GF-D8 (cell line): ENCODE measurements at places on chromosomes 12 and 14.

GRCh38 chr12:89236748-89237383 is 115.4 kb downstream of the DUSP6 start:
- DNase-seq: peak; percentile 22

DNA sequence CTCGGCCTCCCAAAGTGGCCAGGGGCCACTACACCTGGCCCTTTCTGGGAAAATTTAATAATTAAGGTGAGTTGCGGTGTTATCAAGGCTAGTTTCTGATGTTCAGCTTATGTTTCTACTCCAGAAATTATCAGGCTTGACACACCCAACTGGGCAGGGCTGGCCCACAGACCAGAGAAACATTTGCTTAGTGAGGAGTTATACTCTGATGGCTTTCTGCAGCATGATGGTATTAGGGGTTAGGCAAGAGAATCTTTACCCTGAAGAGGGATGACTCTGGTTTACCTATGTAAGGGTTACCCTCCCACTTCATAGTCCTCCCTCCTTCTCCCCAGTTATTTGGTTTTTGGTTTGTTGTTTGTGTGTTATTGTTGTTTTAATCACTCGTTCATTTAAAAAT is 24.5 kb upstream of the HECTD1 start:
- DNase-seq: no peak

GRCh38 chr14:104787736-104788135 is 7.8 kb downstream of the AKT1 start:
- DNase-seq: no peak

GRCh38 chr12:132517740-132518100 is 27.8 kb downstream of the FBRSL1 start:
- DNase-seq: no peak

GRCh38 chr12:47591795-47592194 is 114.0 kb downstream of the RPAP3 start:
- no peak for DNase-seq

- no peak for DNase-seq
These were observed 72.1 kb downstream of the PLEKHA5 start for GRCh38 chr12:19201661-19202060.

DNA sequence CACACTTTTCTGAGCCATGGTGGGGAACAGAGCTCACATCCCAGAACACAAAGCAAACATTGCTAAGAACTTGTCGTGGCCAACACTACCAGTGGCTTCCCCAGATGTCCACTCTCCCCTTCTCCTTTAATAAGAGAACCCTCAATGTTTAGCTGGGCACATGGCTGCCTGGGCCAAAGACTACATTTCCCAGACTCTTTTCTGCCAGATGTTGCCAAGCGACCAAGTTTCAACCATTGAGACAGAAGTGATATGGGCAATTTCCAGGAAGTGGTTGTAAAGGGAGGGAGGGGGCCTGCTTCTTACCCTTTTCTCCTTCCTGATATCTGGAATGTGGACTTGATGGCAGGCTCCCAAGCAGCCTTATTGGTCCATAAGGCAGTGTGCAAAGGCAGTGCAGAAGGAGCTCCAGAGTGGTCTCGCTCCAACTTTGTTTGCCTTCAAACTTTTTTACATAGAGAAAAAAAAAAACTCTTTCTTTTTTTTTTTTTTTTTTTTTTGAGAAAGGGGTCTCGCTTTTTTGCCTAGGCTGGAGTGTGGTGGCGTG is 24.9 kb upstream of the JDP2 start:
- no peak for DNase-seq

- no peak for DNase-seq
These were observed 150.0 kb upstream of the SYT10 start for GRCh38 chr12:33589576-33590114.

- DNase-seq: no peak
These were observed 16.2 kb downstream of the KRT80 start for GRCh38 chr12:52175371-52176350.

- DNase-seq: no peak
These were observed 376.1 kb upstream of the SFSWAP start for GRCh38 chr12:131334835-131335234.

DNA sequence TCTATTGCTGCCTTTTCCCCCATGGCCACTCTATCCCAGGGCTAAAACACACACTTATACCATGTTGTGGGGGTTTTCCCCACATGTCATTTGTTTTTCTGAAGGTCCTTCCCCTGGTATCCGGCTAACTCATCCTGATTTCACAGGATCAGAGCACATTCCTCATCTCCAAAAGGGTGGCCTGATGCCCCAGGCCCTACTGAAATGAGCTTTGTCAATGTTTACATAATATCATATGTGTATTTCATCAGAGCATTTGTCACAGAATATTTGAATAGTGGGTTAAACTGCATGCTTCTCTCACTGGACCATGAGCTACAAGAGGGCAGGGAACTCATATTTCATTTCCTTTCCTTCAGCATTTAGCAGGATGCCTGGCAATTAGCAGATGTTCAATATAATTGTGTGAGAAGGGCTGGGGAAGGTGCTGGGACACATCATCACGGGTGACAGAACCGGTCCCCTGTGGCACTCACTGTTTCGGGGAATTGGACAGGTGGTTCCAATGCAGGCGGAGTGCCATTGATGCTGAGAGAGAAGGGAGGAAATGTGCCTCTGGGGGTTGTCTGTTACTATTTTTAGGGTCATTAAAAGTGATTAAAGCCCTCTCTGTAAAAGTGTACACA is 26.8 kb downstream of the EMP1 start:
- DNase-seq: no peak

- DNase-seq: no peak
These were observed 451.8 kb upstream of the TBX3 start for GRCh38 chr12:115135800-115136211.

DNA sequence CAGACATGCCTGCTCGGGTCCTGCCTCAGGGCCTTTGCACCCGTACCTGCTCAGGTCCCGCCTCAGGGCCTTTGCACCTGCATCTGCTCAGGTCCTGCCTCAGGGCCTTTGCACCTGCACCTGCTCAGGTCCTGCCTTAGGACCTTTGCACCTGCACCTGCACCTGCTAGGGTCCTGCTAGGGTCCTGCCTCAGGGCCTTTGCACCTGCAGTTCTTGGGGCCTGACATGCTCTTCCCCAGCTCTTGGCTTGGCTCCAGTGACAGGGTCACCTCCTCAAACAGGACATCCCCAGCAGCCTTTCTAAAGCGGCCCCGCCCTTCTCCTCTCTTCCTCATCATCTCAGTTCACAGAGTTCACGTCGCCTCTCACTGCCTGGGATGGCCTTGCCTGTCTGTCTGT is 54.9 kb upstream of the NCOR2 start:
- no peak for DNase-seq

DNA sequence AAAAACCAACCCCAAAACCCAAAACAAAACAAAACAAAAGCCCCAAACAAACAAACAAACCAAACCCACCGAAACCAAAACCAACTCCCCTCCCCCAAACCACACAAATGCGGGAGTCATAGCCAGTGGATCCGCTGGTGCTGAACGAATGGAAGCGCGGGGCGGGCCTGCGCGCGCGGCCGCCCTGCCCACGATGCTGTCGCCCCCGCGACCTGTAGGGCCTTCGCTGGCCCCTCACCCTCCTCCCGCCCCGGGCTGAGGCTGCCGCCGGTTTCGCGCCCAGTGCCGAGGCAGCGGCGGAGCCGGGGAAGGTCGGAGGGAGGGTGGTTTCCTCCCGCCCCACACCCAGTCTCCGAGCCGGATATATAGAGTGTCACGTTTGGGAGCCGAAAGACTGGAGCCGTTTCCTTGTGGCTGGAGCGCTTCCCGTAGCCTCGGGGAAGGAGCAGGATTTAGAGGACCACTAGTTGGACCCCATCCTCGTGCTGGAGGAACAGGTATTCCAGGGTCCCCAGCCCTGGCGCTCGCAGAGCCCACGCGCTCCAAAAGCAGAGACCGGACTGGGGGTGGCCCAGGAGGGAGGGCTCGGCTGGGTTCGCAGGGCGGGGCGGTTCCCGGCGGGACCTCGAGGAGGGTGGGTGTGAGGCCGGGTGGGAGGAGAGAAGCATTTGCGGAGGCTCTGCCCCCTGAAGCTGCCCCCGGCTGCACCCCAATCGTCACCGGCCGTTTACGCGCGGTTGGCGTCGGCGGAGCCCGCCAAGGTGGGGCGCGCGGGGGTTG is at the start of gene FAR2:
Gene FAR2 (plus strand): TSS at position 368 of the 780 bp plus-strand sequence. CDS start 121,172 bp downstream, outside the sequence.
- DNase-seq: peak; percentile 51

- no peak for DNase-seq
These were observed 37.9 kb upstream of the SLC38A2 start for GRCh38 chr12:46410495-46410894.

DNA sequence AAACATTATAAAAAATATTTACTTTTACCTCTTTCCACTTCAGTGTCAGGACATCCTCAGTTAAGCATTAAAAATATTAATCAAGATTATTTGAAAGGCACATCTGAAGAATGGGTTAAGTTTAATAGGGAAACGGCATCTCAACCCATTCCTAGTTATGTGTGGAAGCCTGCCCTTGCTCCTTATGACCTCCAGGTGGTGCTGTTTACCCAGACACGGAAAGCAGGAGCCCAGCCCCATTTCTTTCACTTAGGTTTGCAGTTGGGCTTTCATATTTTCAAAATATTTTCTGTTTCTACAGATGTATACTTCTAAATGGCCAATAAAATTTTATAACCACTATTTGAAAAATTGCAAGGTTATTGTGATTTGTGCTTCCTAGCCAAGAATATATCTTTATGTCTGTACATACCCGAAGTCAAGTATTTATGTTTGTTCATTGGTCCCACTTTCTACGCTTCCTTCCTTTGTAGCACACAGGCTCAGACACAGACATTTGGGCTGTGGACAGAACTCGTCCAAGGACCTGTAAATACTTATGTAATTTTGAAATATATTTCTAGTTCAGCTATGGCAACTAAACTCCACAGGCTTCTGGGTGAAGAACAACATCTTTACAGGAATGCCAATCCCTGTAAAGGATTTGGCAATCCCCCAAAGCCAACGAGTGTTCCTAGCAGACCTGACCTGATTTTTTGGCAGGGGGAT is 247.1 kb downstream of the AKAP6 start:
- DNase-seq: no peak

DNA sequence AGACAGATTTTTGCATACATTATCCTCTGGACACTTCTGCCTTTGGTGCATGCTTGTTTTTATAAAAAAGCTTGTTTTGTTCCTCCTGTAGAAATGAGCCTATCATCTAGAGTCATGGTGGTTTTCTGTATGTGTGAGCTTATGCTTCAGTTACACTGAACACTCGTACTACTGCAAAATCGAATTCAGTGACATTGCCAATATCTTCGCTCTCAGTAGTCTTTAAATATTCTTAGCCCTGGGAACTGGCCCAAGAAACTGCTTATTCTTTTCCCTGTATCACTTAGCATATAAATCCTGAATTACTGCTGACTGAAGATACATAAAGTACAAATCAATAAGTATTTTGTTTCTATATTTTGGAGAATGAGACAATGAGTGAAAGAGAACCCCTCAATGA is 70.5 kb downstream of the RGS6 start:
- DNase-seq: no peak

- no peak for DNase-seq
These were observed 266.4 kb downstream of the LRFN5 start for GRCh38 chr14:41872931-41873685.

GRCh38 chr12:101655393-101655792 is 42.0 kb upstream of the CHPT1 start:
- DNase-seq: no peak

DNA sequence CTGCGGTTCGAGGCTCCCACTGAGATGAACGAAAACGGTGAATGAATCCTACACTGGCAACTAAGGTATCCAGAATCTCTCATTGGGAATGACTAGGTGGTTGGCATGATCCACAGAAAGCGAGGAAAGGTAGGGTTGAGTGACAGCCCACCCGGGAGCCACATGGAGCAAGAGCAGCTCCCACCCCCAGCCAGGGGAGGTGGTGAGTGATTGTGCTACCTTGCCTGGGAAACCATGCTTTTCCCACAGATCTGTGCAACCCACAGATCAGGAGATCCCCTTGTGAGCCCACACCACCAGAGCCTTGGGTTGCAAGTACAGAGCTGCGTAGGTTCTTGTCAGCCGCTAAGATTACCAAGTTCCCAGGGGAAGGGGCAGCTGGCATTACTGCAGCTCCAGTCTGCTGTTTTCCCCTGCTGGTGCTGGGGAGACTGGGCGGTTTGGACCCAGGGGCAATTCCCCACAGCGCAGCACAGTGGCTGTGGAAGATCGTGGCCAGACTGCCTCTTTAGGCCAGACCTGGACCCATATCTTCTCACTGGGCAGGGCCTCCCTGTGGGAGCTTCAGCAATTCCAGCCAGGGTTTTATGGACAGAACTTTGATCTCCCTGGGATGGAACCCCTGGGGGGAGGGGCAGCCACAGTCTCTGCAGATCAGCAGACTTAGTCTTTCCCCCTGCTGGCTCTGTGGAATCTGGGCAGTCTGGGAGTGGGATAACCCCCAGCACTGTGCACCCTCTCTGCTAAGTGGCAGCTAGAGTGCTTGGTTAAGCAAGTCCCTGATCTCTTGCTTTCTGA is 44.6 kb upstream of the PPP4R3A start:
- no peak for DNase-seq

GRCh38 chr14:25132732-25133422 is 82.9 kb upstream of the STXBP6 start:
- no peak for DNase-seq

- DNase-seq: no peak
These were observed 50.1 kb downstream of the PHLDA1 start for GRCh38 chr12:75981247-75982168.

DNA sequence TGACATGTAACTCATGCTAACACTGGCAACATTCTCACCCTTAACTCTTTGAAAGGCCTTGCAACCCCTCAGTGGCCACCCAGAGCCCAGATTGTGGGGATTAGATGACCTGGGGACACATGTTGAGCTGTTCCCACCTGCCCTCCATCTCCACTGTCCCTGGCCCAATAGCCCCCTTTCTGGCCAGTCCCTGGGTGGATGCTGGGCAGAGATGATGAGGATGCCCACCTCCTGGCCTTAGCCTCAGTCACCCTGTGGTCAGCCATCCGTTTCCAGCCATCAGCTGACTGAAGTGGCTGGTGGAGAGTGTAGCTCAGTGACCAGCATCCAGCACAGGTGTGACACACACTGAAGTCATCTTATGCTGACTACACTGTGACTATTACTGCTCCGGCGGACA is 4.7 kb downstream of the ANHX start:
- no peak for DNase-seq

GRCh38 chr14:71430678-71431376 is 501.4 kb upstream of the RGS6 start:
- no peak for DNase-seq
